Activated CD4-positive, alpha-beta memory T cell treated with anti-CD3 and anti-CD28 coated beads for 36 hours (primary cell): ENCODE measurements at places on chromosomes 13 and 19.

- no peak for DNase-seq
Measured at GRCh38 chr19:38425222-38425809, 703 bp downstream of the RASGRP4 start.

DNA sequence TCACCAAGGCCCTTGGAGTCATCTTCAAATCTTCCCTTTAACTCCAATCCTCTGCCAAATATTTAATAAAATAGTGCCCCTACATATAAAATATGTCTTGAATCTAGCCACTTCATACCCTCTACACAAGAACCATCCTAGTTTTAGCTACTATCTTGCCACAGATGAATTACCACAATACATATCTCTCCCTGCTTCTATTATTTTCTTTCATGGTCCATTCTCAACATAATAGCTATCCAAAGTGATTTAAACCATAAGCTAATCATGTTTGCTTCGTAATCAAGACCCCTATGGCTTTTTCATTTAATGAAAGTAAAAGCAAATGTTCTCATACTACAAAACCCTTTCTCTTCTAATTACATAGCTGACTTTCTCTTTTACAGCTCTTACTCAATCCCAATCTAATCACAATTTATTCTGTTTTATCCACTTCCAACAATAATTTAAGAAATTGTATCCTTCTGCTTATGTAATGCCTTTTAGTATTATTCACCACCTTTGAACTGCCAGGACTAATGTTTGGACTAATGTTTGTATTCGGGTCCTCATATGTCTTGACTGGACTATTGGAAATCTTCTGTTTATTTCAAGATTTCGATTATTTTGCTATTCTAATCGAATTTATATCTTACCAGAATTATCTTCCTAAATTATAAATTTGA is 412.0 kb downstream of the SLITRK1 start:
- DNase-seq = no peak

DNA sequence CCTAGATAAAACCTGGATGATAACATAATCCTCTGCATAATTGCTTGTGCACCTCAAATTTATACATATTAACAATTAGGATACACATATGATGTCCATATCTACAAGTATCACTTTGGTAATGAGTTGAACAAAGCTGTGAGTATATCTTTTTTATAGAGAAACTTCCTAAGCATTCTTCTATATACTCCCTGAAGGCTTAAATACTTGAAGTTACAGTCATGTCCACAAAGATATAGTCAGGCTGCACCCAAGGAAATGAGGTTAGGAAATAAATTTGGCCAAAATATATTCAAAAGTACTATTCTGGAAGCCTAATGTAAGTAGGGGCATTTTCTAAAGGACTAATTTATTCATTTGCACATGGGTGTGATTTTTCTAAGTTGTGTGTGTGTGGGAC is 761.5 kb downstream of the PCDH9 start:
- no peak for DNase-seq

GRCh38 chr19:8578642-8579265 is 1.5 kb upstream of the MYO1F start:
- peak; percentile 89 for DNase-seq

DNA sequence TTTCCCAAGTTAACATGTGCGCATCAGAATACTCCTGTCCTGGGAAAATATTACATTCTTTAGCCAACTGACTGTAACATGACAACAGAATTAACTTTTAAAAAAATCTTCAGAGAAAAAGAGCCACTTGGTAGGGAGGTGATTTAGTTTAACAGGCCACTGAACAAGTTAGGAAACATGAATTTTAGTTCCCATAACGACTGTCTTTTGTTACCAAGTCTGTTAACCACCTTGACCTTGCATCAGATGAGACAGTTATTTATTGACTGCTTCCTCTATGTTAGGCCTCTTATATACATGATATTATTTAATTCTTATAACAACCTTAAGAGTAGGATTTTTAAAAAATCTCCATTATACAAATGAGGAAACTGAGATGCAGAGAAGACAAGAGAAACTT is 268.6 kb downstream of the NDFIP2 start:
- no peak for DNase-seq
